ENCODE measurements at places on chromosomes 5 and 9. TPM values are rescaled to one million over a fixed set of nuclear protein-coding genes. Genes with fewer than 3 reads are reported as not detected.

GRCh38 chr9:81002242-81002641 lies 687.1 kb downstream of the TLE1 start:
- DNase-seq = no peak
- H3K4me1 ChIP-seq = no peaks in the 10 kb centered on the region
- H3K27me3 ChIP-seq = no peaks in the 10 kb centered on the region

GRCh38 chr5:133932441-133933168 lies 35.8 kb downstream of the C5orf15 start:
- no peaks in the 10 kb centered on the region for H3K27me3 ChIP-seq
- H3K4me1 ChIP-seq = no peaks in the 10 kb centered on the region
- no peak overlapping the region for H3K27ac ChIP-seq
- DNase-seq = no peak
- no peak overlapping the region for H3K4me3 ChIP-seq

The BSPRY gene
- 5.1 TPM for total RNA-seq

The PCDHB3 gene
- total RNA-seq = 2.3 TPM

The LRRC70 gene
- total RNA-seq = 0.55 TPM

GRCh38 chr5:150611026-150611425 lies 29.4 kb upstream of the SYNPO start:
- DNase-seq = no peak
- no peak overlapping the region for H3K4me3 ChIP-seq
- H3K4me1 ChIP-seq = no peaks in the 10 kb centered on the region
- H3K27ac ChIP-seq = no peak overlapping the region
- H3K36me3 ChIP-seq = no peaks in the 10 kb centered on the region
- H3K27me3 ChIP-seq = no peaks in the 10 kb centered on the region

GRCh38 chr5:9015937-9016270 lies 530.0 kb downstream of the SEMA5A start:
- no peak overlapping the region for H3K4me3 ChIP-seq
- no peak for DNase-seq
- H3K27me3 ChIP-seq = no peaks in the 10 kb centered on the region
- no peak overlapping the region for H3K27ac ChIP-seq
- H3K4me1 ChIP-seq = no peaks in the 10 kb centered on the region
